Mesothelial cell of epicardium (in vitro differentiated cells): ENCODE measurements at places on chromosomes 7 and 10. TPM values are rescaled to one million over a fixed set of nuclear protein-coding genes. Genes with fewer than 3 reads are reported as not detected.

DNA sequence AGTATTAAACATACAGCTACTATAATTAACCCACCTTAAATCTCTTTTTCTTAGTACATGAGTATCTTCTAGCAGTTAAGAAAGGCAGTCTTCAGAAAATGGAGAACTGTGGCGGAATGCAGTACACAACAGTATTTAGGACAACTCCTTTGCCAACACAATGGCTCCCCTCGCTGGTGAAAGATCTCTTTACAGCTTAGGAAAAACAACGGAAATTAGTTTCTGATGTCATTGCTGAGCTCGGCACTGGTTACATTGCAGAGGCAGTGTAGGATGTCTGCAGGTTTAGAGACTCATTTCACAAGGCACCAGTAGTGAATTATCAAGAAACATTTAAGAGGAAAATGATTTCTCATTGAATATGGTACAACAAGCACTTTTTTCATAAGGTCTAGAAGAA is 43.4 kb downstream of the GLRX3 start:
- H3K36me3 ChIP-seq: peaks cover 27% of the 10 kb centered on the region
- H3K4me3 ChIP-seq: no peak overlapping the region
- DNase-seq: no peak
- H3K27me3 ChIP-seq: no peaks in the 10 kb centered on the region
- H3K27ac ChIP-seq: no peak overlapping the region
- no peaks in the 10 kb centered on the region for H3K4me1 ChIP-seq

- no peaks in the 10 kb centered on the region for H3K36me3 ChIP-seq
- no peak overlapping the region for H3K4me3 ChIP-seq
- no peaks in the 10 kb centered on the region for H3K27me3 ChIP-seq
- DNase-seq: no peak
- no peak overlapping the region for H3K27ac ChIP-seq
These were observed 294.0 kb upstream of the VWC2 start for GRCh38 chr7:49479441-49479840.

DNA sequence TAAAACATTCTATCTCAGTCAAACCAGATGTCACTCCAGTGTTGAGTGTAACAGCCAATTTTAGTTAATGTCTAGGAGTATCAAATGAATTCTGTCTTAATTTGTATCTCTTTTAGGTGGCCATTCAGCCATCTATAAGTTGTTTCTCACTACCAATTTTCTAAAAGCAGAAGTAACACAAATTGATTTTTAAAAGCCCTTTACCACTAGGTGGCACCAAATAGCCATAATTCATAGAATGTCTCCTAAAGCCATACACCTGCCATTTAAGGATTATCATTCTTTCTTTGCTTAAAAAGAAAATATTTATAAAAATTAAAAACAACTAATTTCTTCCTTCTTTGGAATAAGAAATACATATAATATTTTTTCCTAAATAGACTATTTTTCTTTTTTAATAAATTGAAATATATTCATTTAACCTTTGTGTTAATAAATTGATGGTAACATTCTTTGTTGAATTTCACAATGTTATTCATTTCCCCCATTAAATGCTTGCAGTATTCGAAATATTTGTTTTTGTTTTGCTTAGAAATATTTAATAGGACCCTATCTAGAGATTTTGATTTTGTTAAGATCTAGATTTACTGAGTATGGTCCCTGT is 107.8 kb upstream of the PPP1R3A start:
- no peaks in the 10 kb centered on the region for H3K4me1 ChIP-seq
- no peaks in the 10 kb centered on the region for H3K36me3 ChIP-seq
- H3K27me3 ChIP-seq: peaks cover 32% of the 10 kb centered on the region
- DNase-seq: no peak
- H3K27ac ChIP-seq: no peak overlapping the region

GRCh38 chr7:83504330-83504729 is 144.6 kb downstream of the SEMA3E start:
- no peak overlapping the region for H3K4me3 ChIP-seq
- no peak for DNase-seq
- no peak overlapping the region for H3K27ac ChIP-seq
- no peaks in the 10 kb centered on the region for H3K27me3 ChIP-seq
- peaks cover 1% of the 10 kb centered on the region for H3K4me1 ChIP-seq

GRCh38 chr10:28975891-28976531 is 298.7 kb downstream of the BAMBI start:
- no peak for DNase-seq
- H3K27me3 ChIP-seq: no peaks in the 10 kb centered on the region
- peak overlapping the region; percentile 62 for H3K27ac ChIP-seq
- H3K4me1 ChIP-seq: peaks cover 37% of the 10 kb centered on the region
- no peaks in the 10 kb centered on the region for H3K36me3 ChIP-seq
- H3K4me3 ChIP-seq: no peak overlapping the region

DNA sequence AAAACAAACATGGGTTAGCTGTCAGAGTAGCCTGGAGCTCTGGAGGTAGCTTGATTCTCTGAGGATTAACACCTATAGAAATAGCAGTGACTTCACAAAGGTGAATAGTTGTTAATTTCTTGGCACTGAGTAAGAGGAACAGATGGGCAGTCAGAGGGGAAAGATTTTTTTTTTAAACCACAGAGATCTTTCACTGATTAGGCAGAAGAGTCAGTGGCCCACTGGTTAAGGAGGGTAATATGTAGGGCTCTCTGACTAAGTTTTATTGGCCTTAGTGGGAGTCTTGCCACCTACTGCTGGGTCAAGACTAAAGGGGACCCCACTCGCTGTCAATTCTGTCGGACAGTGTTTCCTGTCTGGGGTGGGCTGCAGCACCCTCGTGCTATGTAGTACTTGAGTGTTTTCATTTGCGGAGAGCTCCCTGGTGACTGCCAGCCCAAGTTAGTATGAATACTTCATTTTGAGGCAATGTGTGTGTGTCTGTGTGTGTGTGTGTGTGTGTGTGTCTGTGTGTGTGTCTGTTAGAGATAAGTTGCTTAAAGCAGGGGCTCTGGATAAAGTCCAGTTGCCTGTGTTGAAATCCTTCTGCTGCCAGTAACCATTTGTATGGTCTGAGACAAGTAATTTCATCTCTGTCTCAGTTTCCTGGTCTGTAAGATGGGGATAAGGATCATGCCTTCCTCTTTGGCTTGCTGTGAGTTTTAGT is 145.2 kb downstream of the ARID5B start:
- H3K27me3 ChIP-seq: no peaks in the 10 kb centered on the region
- H3K4me3 ChIP-seq: no peak overlapping the region
- H3K4me1 ChIP-seq: peaks cover 92% of the 10 kb centered on the region
- DNase-seq: no peak

DNA sequence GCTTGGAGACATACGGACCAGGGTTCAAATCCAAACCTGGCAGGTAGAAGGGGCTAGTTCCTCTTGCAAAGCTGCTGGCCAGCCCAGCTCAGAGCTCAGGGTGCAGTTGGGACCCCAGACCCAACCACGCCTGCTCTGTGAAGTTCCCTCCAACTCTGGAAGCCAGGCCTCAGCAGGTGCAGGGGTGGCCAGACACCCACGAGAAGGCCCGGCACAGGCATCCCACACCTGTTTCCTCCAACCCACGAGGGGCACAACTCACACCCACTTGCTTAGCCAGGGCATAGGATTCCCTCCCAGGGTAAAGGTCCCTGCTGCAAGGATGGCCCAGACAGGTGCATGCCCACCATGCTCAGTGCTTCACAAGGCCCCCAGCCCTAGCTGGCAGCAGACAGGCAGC is 262.4 kb downstream of the GRID1 start:
- H3K27me3 ChIP-seq: peaks cover 11% of the 10 kb centered on the region
- no peak overlapping the region for H3K27ac ChIP-seq
- no peaks in the 10 kb centered on the region for H3K36me3 ChIP-seq
- DNase-seq: no peak

DNA sequence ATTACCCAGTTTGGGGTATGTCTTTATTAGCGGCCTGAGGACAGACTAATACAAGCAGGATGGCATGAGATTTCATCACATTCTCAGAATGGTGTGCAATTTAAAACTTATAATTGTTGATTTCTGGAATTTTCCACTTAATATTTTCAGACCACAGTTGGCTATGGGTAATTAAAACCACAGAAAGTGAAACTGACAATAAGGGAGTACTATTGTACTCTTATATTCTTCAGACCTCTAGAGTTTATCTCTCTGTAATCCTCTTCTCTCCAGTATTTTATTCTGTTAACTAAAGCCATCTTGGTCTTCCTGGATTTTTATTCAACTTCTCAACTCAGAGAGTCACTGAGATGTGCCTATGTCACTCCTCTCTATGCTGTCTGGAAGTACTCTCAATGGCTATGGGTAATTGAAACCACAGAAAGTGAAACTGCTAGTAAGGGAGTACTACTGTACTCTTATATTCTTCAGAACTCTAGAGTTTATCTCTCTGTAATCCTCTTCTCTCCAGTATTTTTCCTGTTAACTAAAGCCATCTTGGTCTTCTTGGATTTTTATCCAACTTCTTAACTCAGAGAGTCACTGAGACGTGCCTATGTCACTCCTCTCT is 118.3 kb downstream of the PPP1R17 start:
- H3K4me1 ChIP-seq: peaks cover 2% of the 10 kb centered on the region
- no peak for DNase-seq
- H3K27ac ChIP-seq: no peak overlapping the region
- H3K4me3 ChIP-seq: no peak overlapping the region

GRCh38 chr10:85250304-85250703 is 921.9 kb downstream of the CCSER2 start:
- H3K27me3 ChIP-seq: peaks cover 26% of the 10 kb centered on the region
- no peaks in the 10 kb centered on the region for H3K36me3 ChIP-seq
- H3K4me1 ChIP-seq: no peaks in the 10 kb centered on the region
- no peak overlapping the region for H3K27ac ChIP-seq

DNA sequence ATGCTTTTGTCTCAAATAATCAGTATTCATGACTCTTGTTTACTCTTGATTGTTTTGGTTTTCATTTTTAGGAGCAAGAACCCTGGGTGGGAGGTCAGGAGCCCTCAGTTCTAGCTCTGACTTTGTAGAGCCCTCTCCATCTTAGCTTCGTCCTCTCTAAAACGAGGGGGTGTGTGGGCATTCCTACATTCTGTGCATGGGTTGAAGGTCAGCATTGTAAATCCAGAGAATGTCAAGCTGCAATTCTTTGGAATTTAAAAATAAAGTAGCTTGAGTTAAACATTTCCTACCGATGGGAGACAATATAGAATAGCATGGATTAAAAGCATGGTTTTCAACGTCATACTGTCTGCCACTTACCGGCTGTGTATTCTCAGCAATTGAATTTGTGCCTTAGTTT is 128.3 kb downstream of the PRPF18 start:
- H3K36me3 ChIP-seq: peaks cover 2% of the 10 kb centered on the region
- no peak overlapping the region for H3K4me3 ChIP-seq
- H3K4me1 ChIP-seq: peaks cover 22% of the 10 kb centered on the region
- H3K27me3 ChIP-seq: no peaks in the 10 kb centered on the region
- no peak for DNase-seq

GRCh38 chr7:1041551-1042491 is 2.5 kb upstream of the GPR146 start:
- DNase-seq: no peak
- peaks cover 2% of the 10 kb centered on the region for H3K27me3 ChIP-seq
- H3K4me3 ChIP-seq: no peak overlapping the region
- H3K36me3 ChIP-seq: no peaks in the 10 kb centered on the region
- H3K27ac ChIP-seq: peak overlapping the region; percentile 67

The CALHM3 gene
- total RNA-seq: not detected in 3 replicates

The MYO3A gene
- total RNA-seq: 4.2 to 4.7 TPM (median 4.7 TPM) in 3 replicates

The OR2A12 gene
- not detected in 3 replicates for total RNA-seq

The LEP gene
- not detected in 3 replicates for total RNA-seq

The KCNIP2 gene
- 6.5 to 6.9 TPM (median 6.8 TPM) in 3 replicates for total RNA-seq
